ENCODE measurements at places on chromosomes 6 and 20.

- DNase-seq, result no peak
Observed at GRCh38 chr6:143680141-143680540, 2.4 kb downstream of the PHACTR2 start.

DNA sequence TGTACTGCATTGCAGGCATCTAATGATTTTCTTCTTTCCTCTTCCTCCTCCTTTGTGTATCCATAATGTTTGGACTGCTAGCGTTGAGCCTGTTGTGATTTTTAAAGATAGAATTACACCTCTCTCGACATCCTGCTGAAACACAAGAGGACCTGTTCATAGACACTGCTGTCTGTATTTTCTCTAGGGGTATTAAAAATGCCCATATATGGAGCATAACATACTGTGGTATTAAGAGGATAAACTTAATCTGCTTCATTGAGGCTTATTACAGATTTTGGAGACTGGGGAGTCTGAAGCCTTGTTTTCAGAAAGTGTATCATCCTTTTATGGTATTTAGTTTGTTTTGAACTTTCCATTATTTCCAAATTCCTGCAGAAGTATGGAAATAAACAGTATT, 414.3 kb downstream of the CDKAL1 start:
- no peak for DNase-seq

GRCh38 chr6:6785163-6785521, 196.6 kb downstream of the LY86 start:
- DNase-seq, result no peak

DNA sequence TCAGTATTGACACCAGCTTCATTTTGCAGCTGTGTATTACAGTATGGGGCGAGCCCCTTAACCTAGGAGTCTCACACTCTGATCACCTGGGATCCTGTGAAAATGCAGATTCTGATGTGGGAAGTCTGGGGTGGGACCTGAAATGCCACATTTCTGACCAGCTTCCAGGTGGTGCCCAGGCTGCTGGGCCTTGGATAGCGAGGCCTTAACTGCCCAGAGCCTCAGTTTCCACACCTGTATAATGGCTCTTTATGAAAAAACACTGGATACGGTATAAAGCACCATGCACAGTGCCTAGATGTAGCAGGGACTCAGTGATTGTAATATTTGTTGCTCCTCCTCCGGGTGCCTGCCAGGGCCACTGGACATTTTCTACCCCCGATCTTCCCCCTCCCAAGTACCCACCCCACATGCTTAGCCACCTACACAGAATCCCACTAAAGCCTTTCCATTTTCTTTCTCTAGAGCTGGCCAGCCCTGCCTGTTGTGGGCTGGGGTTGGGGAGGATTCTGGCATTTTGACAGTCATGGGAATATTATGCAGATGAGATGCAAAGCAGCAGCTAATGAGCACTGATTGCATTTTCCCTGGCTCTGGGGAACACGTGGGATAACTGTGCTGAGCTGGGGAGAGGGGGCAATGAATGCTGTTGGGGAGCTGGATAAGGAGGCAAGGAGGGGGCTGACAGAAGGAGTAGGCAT, 44.8 kb downstream of the SPDEF start:
- DNase-seq, result no peak

GRCh38 chr6:87151781-87152525, 3.4 kb upstream of the ZNF292 start:
- DNase-seq, result no peak

GRCh38 chr6:82494367-82494766, 130.8 kb downstream of the TPBG start:
- no peak for DNase-seq

DNA sequence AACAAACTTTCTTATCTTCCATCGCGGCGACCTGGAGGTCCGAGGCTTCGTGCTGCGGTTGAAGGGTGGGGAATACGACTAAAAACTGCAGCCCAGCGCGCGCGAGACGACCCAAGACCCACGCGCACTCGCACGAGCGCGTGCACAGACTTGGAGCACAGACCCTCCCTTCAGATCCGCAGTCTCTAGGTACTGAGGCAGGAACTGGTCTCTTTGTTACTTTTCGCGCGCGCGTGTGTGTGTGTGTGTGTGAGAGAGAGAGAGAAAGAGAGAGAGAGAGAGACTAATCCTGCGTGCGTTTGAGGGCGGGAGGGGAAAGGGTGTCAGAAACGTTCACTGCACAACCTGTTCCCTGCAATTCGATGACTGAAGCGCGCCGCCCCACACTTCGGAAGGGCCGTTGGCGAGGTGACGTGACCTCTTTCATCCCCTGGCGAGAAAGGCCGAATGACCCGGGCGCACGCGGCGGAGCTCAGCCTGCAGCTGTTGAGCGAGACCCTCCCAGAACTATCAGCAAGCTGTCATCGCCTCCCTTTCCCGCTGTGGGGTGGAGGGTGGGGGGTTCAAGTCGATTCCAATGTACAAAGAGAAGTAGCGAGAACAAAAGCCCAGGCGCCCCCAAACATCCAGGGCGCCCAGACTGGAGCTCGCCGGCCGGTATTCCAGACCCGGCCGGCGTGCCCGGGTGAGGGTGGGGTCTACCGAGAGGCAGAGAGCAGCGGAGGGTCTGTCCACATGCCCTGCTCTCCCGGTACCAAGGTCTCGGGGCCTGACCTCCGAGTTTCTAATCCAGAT, 1.5 kb upstream of the TUBB2B start:
- DNase-seq, result no peak

GRCh38 chr6:45533386-45533785, 155.7 kb upstream of the SUPT3H start:
- no peak for DNase-seq

GRCh38 chr6:10404799-10405512, 9.9 kb downstream of the TFAP2A start:
- DNase-seq, result no peak

DNA sequence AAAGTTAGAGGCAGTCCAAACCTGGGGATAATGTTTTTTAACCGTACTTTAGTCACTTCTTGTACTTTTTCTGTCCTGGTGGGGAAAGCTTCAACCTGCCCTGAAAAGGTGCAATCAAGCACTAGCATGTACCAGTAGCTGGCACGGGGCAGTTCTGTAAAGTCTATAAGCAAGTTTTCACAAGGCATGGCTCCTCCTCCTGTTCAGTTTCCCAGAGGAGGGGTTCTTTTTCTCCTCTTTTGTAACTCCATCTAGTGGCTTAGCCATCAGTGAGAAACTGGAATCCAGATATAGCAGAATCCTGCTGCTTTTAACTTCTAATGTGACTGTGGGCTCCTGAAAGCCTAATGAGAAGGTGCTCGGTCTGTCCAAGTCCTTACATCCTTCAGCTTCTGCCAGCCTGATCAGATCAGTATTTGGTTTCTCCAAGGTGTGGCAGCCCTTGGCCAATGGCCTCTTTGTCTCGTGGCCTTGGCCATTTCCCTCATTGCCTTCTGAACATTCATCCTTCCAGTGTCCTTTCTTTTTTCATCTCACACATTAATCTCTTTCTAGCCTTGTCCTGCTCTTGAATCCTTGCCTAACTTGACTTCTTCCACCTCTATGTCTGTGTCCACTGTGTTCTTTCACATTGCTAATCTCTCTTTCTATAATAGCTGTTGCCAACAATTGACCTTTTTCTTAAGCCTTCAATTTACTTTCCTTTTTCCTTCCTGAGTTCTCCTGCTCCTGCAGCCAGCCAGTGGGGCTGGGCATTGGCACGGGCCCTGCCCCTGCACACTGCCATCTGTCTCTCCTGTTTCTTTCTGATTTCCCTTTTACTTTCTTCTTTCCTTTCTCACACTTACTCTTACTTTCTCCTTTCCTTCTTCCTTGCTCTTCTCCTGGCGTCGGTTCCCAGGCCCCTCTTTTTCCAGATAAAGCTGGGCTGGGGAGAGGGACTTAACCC, 222.0 kb upstream of the SYNCRIP start:
- no peak for DNase-seq

- no peak for DNase-seq
Observed at GRCh38 chr6:163099621-163100171, 314.8 kb upstream of the QKI start.

GRCh38 chr6:133431031-133431430, 189.9 kb downstream of the EYA4 start:
- no peak for DNase-seq

DNA sequence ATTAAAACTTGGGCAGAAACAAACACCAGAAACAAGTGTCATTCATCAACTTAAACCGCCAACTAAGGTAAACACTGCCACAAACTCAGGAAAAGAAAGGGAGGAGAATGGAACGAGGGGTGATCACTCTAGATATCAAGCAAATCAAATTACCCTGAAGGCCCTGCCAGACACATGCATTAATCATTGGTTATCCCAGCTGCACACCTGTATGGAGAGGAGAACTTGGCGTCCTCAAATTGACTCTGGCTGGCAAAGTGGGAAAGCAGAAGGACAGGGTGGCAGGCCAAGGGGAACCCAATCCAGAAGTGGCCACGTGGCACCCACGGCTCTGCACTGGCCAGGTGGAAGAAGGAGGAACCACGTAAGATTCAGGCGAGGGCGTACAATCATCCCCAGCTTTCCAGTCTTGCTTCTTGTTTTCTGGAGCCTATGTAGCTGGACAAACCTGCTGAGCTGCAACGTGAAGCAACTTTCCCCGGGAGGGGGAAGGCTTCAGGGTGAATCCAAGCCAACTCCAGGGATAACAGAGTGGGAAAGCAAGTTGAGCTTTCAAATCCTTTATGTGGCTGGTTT, 156.2 kb upstream of the JARID2 start:
- DNase-seq, result no peak

GRCh38 chr6:6556161-6556737, 32.3 kb upstream of the LY86 start:
- no peak for DNase-seq

GRCh38 chr20:8678098-8678776, 390.6 kb upstream of the PLCB4 start:
- DNase-seq, result no peak

DNA sequence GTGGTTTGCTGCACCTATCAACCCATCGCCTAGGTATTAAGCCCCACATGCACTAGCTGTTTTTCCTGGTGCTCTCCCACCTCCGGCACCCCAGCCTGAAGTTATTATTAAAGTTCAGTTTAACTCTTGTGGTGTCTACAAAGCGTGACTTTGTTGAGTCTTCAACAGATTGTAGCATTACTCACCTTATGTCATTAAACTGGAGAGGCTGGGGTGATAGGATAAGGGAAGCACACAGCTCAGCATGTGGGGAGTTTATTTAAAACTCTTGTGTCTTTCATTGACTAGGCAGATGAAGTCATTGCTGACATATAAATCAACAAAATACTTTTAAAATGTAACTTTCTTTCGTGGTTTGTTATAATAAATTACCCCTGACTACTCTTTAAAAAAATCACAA, 84.7 kb upstream of the GCM1 start:
- DNase-seq, result no peak

DNA sequence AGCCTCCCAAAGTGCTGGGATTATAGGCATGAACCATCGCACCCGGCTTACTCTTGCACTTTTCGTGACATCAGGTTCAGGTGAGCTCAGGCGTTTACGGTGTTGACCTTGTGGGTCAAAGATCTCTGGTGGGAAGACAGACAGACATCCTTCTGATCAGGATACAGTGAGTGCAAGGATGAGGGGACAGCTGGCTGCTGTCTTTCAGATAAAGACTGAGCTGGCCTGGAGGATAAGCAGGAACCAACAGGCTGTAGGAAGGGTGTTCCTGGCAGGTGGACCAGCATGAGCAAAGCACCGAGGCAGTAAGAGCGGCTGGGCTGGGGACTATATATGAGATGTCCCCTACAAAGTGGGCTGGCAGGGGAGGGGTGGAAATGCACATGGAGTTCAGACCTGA, 11.1 kb upstream of the GTSF1L start:
- no peak for DNase-seq

- no peak for DNase-seq
Observed at GRCh38 chr6:111122458-111123286, 35.4 kb downstream of the SLC16A10 start.

DNA sequence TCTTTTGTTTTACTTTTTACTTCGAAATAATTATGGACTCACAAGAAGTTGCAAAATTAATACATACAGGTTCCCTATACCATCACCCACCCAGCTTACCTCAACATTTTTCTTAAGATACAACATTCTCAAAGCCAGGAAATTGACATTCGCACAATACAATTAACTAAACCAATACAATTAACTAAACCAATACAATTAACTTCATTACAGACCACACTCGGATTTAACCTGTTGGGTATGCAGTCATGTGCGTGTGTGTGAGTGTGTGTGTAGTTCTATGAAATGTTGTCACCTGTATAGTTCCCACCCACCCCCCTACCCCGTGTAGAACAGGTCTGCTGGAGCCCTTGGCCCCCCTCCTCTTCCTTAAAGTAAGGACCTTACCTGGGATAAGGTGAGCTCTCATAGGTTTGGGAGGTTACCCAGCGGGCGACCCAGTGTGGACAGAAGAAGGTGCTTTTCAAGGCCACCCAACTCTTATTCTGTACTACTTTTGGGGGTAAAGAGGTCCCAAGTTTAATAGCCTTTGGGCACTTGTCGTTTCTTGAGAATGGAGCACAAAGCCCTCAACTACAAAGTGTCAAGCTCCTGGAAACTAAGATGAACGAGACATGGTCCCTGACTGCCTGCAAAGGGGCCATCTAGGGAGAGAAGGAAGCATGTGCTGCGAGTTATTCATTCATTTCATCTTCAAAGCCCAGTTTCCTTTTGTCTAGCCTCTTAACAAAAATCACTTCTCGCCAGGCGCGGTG, 544 bp upstream of the STK38 start:
- DNase-seq, result no peak

DNA sequence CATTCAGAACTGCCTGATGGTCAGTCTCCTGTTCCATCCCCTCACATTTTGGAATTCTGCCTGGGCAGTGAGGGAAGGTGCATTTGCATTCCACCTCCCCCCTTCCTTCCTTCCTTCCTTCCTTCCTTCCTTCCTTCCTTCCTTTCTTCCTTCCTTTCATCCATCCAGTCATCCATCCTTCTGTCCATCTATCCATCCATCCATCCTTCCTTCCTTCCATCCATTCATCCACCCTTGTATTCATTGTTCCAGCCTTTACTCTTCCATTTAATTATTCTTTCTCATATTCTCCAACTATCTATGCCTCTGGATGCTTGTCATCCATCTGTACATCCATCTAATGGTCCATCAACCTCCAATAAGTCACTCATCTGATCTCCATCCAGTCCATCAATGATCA, 14.0 kb downstream of the PCK1 start:
- no peak for DNase-seq

DNA sequence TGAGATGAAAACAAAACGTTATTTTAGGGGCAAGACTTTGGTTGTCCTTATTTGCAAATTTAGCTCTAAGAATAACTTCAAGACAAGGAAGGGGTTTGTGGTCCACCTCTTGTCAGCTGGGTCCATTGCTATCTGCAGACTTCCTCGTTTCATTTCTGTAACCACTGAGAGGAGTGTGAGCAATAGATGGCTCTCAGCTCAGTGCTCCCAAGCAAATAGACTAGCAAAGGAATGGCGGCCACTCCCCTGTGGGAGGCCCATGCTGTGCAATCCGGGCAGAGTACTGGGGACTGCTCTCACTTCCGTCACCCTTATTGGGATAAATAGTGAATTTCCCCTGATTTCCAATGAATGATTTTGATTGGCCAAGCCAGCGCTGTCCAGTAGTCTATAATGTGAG, 176.6 kb downstream of the ZDHHC14 start:
- DNase-seq, result no peak

Data from HS-5 (cell line).